Suppressor macrophage treated with lipopolysaccharide for 4 hours (primary cell): ENCODE measurements at places on chromosomes 2 and 18.

GRCh38 chr2:25316101-25316500 is 25.6 kb downstream of the DNMT3A start:
- peak; percentile 82 for DNase-seq

DNA sequence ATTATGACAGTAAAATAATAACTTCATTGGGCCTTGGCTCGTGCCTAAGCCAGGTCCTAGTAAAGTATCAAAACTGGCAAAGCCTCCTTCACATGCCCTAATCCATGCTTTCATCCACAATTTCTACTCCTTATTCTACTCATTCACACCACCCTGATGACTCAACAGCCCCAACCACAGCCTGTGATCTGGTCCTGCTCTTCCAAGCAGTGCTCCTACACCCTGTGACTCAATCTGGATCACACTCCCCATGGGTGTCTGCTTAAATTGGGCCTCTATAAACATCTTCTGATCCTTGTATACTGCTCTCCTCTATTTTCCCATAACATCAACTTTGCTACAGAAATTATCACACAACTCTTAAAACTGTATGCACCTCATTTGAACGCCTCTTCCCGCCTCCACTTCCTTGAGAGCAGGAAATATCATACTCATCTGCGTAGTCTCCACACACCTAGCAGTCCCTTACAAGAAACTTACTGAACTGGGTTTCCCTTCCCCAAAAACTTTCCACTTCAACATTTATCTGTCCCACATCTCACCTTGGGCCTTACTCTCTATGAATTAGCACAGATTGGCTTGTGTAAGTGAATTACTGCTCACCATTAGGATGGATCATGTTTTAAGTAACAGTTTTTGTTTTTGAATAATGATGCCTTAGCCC is 15.9 kb downstream of the GTF3C3 start:
- DNase-seq = peak; percentile 16

DNA sequence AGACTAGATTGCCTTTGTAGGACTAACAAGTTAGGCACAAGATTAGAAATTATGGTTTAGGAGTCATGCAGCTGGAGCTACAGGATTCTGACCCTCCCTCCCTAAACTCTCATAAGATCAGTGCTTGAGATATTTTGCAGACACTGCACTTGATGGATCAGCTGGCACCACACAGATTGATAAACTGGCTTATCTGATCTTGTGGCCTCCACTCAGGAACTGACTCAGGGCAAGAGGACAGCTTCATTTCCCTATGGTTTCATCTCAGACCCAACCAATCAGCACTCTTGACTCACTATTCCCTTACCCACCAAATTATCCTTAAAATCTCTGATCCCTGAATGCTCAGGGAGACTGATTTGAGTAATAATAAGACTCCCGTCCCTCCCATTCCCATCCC is 152.3 kb downstream of the DIS3L2 start:
- DNase-seq = no peak

GRCh38 chr2:113219889-113220641 is 46.3 kb downstream of the PSD4 start:
- DNase-seq = peak; percentile 89

DNA sequence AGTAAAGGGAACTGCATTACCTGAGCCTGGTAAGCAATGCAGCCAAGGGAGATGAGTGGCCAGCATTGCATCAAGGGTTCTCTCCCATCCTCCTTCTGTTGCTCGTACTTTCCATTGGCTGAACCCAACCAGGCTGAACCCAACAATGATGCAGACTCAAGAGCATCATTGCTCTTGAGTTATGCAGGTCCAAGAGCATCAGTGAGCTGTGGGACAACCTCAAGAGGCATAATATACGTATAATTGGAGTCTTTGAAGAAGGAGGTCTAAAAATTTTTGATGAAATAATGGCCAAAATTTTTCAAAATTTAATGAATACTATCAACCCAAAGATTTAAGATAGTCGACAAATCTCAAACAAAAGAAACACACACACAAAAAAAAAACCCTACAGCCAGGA is 213.0 kb downstream of the RNF152 start:
- no peak for DNase-seq

DNA sequence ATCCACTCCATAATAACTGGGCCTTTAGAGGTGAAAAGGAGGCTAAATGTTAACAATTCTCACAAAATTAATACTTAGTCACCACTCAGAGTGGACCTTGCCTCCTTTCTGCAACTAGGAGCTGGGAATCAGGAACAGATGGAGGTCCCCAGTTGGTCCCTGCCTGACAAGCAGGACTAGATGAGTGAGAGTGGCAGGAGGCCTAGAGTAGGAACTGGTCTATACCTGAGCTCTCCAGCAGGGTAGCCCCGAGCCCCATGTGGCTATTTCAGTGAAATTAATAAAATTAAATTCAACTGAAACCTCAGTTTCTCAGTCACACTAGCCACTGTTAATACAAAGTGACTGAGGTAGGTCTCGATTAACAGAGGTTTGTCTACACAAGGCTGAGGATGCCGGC is 150.5 kb downstream of the MYO5B start:
- DNase-seq = no peak

- no peak for DNase-seq
Observed at GRCh38 chr2:146214394-146214929, 1630.4 kb upstream of the ACVR2A start.

- DNase-seq = peak; percentile 14
Observed at GRCh38 chr2:199716807-199717586, 134.0 kb downstream of the FTCDNL1 start.

GRCh38 chr2:189181706-189182105 is 2.1 kb upstream of the COL5A2 start:
- DNase-seq = no peak

- no peak for DNase-seq
Observed at GRCh38 chr2:179435000-179435399, 170.4 kb upstream of the SESTD1 start.

DNA sequence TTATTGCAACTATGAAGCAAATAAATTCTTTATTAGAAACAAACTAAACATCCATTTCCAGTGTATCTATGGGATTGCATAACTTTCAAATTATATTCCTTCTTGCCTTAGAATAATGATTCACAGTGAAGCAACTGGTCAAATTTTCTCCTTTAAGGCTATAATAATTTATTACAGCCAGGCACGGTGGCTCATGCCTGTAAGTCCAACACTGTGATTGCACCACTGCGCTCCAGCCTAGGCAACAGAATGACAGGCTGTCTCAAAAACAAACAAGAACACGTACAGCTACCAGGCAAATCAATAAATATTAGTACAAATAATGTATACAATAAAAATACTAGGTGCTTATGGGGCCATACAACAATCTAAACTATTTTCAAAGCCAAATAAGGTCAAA is 1416.2 kb downstream of the LRP1B start:
- no peak for DNase-seq

- DNase-seq = no peak
Observed at GRCh38 chr2:231425811-231426703, 30.5 kb downstream of the B3GNT7 start.

DNA sequence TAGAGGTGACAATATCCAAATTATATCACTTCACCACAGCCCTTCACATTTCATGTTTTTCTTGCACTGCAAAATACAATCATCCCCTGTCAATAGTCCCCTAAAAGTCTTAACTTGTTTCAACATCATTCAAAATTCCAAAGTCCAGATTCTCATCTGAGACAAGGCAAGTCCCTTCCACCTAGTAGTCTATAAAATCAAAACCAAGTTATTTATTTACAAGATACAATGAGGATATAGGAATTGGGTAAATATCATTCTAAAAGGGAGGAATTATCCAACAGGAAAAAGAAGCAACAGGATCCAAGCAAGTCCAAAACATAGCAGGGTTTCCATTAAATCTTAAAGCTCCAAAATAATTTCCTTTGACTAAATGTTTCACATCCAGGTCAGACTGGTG is 1076.1 kb upstream of the TMEFF2 start:
- DNase-seq = no peak

GRCh38 chr2:66929632-66930338 is 467.3 kb upstream of the ETAA1 start:
- no peak for DNase-seq

DNA sequence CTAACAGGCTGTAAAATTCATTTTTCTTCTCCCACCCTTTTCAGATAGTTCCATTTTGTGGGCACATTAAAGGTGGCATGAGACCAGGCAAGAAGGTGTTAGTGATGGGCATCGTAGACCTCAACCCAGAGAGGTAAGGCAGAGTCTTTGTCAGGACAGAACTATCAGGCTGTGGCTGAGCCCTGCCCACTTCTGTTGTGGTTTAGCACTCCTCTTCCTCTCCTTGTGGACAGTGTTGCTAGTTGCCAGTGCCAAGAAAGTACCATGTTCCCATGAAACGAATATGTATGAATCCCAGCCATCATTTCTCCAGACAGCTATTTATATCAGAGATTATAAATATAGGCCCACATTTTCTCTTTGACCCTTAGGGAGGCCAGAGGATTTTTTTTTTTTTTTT is 1.6 kb downstream of the LGALSL start:
- DNase-seq = no peak

DNA sequence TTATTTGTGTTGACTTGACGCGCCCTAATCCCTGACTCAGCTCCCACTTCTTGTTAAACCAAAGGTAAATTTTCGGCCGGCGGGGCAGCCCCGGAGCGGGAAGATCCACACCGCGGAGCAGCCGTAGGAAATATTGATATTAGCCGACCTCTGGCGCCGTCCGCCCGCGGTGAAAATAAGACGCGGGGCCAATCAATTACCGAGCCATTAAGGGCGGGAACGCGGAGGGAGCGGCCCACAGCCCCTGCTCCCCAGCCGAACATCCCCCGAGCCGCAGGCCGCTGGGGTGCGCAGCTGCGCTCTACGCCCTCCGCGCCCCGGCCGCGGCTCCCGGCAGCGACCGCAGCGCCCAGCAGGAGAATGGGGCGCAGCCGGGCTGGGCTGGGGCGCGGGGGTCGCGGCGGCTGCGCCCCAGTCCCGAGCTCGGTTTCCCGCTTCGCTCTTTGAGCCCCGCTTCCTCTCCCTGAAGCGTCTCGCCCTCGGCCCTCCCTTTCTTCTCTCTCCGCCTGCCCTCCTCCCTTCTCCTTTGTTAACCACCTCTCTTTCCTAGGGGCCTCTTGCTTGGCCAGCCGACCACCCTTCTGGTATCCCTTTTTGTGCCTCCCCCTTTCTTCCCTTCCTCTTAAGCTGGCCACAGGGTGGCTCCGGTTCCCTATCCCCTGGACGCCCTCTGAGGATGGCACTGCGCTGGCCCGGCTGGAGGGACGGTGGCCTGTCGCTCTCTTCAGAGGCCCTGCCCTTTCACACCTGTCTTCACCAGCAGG is 40.9 kb downstream of the CELF4 start:
- DNase-seq = no peak

- peak; percentile 34 for DNase-seq
Observed at GRCh38 chr2:236177967-236178889, 10.0 kb upstream of the GBX2 start.

DNA sequence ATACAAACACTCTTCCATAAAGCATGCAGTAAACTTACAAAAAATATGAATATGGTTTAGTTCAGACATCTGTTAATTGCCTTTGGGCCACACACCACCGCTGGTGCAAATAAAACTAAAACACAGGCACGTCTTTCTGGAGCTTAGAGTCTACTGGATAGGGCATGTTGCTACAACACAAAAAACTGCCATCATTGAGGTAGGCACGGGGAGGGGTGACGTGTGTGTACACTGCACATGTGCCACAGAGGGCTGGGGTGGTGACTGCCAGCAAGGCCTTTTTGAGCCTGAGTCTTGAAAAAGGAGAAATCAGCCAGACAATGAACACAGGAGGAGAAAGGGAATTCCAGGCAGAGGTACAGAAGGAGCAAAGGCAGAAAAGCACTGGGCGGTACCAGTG is 5.1 kb downstream of the SERPINE2 start:
- no peak for DNase-seq

DNA sequence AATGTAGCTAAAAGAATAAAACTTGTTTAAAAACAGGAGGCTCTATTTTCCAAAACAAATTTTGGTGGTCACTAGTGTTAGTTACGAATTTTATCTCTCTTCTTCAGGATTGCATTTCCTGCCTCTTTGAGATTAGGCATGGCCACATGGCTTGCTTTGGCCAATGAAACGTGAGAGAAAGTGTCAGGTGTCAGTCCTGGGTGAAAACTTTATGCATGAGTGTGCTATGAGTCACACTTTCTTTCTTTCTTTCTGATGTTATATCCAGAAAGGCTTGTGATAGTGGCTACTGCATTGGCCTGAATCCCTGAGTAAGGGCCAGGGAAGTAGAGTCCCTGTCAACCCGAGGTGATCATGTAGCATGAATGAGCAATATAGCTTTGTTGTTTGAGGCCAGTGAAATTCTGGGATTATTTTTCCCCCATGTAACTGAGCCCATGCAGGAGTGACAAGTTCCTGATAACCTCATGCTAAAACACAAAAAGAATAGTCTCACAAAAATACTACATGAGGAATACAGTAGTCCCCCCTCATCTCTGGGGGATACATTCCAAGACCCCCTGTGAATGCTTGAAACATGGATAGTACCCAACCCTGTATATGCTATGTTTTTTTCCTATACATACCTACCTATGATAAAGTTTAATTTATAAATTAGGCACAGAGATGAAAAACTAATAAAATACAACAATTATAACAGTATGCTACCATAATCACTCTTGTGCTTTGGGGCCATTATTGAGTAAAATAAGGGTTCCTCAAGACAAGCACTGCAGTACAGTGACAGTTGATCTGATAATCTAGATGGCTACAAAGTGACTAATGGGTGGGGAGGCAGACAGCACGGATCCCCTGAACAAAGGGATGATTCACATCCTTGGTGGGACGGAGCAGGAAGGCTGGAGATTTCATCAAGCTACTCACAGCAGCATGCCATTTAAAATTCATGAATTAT is 109.5 kb downstream of the CDC42EP3 start:
- peak; percentile 68 for DNase-seq

- DNase-seq = no peak
Observed at GRCh38 chr18:505483-506122, 5.1 kb upstream of the COLEC12 start.

- DNase-seq = no peak
Observed at GRCh38 chr2:195202163-195202845, 454.7 kb upstream of the SLC39A10 start.

DNA sequence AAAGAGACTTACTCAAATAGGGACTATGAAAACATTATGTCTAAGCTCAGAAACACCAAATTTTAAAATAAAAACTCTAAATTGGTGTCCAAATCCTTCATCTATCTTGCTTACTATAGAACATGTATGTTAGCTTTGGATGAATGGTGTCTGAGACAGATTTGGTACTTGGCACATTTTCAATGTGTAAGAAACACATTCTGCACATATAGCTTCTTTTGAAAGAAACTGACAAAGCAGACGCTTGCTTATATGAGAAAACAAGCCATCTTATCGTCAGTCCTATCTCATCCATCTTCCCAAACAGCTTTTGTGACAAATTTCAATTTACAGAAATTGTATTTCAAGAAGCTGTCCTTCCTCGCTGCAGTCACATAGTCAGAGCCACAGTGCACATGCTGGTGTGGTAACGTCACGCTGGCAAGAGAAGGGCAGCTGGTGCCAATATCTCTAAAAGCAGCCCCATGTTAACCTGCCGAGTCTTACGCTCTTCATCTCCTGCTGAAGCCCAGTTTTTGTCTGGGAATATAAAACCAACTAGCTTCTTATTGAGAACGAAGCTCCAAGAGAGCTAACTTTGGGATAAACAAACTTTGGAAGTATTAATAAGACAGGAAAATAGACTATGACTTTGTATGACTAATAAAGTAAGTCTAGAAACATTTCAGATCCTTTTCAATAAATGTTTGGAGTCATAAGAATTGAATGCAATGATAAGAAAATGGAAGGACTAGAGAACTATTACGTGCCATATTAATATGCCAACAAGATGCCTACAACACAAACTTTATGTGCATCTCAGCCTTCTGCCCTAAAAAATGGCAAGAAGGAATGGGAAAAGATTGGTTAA is 74.9 kb upstream of the TFCP2L1 start:
- no peak for DNase-seq

GRCh38 chr2:207600231-207600630 is 25.0 kb downstream of the METTL21A start:
- DNase-seq = no peak
